ENCODE measurements at places on chromosomes 7 and 10.

DNA sequence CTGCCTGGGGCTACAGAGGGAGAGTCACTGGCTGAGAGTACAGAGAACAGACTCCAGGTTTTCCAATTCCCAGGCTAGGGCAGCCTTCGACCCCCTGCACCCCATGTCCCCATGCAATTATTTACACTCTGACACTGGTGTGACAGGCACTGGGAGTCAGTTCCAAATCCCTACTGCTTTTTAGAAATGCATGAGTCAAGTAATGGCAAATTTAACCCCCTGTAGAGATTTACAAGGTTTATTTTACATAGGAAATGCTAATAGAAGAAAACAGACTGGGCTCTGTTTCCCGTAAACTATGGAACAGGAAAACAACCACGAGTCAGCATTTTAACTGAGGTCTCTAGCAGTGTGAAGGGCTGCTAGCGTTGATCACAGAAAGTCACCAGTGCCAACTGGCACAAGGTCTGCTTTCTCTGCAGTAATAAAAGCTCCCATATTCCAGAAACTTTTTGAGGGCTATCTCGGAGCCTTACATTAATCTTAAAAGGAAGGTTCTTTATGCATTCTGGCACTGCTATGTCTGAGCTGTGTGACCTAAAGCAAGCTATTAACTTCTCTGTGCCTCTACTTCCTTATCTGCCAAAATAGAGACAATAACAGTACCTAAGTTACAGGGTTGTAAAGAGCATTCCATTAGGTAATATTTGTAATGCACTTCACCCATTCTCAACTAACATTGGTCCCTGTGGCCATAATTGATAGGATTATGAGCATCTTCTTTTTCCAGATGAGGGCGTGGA, 28.2 kb downstream of the NOD1 start:
- no peak for DNase-seq

- no peak for DNase-seq
Measured at GRCh38 chr10:95789902-95790301, 33.9 kb downstream of the ENTPD1 start.

DNA sequence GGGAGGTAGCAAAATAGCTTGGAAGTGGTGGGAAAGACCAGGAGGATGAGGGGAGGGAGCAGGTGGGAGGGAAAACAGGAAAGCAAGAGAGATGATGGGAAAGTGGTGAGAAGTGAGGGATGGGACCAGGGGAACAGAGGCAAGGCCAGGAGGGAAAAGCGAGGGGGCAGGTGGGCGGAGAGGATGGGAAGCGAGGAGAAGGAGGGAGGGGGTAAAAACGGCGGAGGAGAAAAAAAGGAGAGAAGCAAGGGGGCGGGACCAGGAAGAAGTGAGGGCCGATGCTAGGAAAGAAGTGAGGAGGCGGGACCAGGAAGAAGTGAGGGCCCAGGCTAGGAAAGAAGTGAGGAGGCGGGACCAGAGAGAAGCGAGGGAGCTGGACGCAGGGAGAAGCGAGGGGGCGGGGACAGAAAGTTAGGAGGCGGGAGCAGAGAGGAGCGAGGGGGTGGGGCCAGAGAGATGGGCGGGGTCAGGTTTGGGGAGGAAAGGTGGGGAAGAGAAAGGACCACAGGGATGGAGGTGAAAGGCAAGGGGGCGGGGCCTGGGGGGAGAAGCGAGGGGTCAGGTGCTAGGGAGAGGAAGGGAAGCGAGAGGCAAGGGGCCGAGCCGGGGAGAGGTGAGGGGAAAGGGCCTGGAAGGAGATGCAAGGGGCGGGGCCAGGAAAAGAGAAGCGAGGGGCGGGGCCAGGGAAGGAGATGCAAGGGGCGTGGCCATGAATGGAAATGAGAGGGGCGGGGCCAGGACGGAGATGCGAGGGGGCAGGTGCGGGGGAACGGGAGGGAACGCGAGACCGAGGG, 984 bp downstream of the SMURF1 start:
- peak; percentile 49 for DNase-seq

DNA sequence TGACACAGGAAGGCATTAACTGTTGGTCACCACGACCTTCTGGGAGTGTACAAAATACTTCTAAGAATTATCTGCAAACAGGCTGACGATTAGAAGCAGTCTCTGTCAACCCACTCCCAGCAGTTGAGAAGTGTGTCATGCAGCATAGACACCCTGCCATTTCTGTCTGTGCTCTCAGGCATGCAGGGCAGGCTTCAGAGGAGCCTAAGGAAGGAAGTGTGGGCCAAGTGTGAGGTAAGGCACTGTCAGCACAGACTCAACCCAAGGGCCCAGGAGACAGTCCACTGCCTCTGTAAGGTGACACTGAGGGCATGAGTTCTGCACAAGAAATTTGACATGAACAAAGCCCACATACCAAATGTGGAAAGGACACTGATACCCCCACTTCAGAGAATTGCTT, 109.0 kb upstream of the VIPR2 start:
- DNase-seq: no peak

GRCh38 chr10:19629567-19629966, 186.7 kb upstream of the PLXDC2 start:
- DNase-seq: no peak

GRCh38 chr7:37724732-37725131, 41.2 kb downstream of the GPR141 start:
- DNase-seq: no peak

DNA sequence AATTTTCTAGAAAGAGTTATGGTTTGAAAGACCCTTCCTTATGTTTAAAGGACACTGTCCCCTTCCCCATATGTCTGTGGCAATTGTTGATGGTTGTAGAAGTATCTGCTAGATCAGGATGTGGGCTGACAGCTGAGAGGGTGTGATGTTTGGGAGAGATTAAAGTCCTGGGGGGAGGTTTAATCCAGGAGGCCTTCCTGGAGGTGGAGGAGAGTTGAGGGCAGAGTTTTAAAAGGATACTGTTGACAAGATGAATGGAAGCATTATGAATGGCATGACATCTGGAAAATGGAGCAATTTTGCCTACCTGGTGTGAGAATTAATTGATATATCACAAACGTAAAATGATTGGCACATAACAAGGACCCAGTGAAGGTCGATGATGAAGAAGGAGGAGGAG, 32.9 kb upstream of the SMC3 start:
- DNase-seq: no peak

DNA sequence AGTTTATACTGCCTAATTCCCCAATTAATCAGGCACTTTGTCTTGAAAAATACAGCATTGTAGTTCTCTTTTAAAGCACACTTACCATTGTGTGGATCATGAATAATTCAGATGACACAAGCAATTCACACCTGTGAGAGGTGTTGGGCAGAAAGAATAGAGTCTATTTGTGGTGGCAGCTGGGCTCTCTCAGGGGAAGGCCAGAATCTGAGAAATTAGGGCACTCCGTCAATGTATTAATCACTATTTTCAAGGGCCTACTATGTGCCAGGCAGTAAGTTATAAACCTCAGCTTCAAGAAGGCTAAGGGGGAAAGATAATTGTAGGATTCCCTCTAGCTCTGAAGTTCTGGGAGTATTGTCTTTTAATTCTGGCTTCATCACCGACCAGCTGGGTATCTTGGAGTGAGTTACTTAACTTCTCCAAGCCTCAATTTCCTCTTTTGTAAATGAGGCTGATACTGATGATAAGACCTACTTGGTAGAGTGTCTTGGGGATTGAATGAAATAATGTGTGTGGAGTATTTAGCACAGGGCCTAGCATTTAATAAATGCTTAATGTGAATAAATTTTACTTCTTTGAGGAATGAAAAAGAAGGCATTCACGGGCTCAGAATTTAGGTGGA, 2.5 kb downstream of the CHN2 start:
- no peak for DNase-seq

DNA sequence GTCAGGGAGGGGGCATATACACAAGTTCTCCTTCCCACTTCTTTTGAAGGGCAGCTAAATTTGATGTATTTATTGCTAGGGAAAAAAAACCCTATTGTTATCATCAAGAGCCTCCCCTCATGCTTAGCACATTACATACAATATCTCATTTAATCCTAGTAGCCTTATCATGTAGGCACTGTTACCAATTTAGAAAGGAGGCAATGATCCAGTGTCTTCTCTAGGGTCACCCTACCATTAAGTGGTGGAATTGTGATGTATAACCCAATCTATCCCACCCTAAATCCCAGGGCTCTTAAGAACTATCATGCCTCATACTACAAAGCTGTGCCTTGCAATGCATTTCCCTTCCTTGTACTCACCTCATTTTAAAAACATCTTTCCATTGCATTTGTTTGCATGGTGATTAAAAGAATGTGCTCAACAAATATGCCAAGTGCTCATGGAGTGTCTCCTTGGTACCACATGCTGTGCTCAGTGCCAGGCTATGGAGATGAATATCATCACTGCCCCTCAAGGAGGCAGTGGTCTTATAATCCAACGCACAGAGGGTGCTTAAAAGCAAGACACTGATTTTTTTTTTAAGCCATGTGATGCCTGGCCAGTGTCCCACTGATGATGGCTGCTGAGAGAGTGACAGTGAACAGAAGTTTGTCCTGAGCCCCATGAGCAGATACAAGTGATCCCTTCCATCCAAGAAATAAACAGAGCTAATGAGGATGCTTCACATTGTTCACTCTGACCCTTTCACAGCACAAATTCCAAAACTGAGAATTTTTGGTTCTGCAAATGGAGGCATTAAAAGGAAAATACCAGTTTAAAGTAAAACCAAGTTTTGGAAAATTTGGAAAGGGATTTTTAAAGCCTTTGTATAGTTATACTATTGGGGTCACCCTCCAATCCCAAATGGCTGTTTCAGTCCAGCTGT, 98.2 kb downstream of the SORBS1 start:
- DNase-seq: no peak

DNA sequence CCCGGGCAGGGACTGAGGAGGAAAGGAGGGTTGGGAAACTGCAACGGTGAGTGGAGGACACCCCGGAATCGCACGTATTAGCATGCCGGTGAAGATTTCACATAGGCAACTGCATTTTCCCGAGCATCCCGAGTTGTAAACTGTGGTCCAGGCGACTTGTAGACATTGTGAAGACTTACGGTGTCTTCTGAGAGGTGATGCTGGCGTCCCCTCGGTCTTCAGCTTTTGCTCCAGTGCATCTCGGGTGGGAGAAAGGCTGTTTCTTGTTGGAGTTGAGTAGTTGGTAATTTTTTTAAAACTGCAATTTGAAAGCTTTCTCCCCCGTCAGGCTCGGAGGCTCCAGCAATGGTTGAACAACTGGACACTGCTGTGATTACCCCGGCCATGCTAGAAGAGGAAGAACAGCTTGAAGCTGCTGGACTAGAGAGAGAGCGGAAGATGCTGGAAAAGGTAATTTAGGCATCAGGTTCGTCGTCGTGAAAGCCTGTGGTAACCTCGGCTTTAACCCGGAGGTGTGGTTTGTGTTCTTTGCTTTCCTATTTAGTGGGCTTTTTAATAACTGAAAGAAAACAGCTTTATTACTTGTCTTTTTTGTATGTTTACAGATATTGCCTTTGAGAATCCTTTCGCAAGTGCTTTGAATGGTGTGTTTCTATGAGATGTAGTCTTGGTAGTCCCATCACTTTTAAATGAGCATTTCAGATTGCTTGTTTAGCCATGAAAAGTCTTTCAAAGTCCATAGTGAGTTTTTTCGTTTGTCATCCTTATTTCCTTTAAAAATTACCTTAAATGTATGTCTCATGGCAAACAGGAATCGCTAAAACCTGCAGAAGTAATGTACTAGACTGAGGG, 687 bp downstream of the HELLS start:
- no peak for DNase-seq

DNA sequence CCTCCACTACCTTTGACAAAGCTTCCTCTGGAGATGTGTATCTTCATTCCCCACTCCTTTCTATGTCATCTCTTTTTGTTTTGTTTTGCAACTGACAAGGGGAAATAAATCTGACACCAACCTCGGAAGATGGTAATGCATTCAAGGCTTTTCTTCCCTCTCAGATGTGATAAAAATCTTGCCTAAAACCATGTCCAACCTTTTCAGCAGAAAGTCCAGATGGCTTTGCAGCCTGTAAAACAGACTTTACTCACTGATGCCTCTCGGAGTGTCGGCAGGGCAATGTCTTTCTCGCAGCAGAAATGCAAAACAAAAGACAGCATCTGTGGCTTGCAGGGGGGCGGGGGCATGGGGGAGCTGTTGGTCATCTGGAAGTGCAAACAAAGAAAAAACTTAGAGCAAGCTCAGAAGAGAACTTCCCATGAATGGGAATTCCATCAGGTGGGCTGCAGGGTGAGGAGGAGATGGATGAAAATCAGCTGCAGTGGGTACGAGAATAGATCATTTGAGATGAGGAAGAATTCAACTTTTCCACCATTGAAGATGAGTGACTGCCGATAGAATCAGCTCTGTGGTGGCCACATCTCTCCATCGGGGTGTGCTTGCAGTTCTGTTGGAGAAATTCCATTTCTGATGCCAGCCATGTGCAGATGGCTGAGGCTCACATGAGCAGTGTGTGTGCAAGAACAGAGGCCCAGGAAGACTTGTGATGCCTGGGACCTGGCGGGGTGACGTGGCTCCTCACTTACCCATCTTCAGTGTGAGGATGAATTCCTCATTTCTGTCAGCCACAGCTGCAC, 237.7 kb downstream of the WDR37 start:
- no peak for DNase-seq

DNA sequence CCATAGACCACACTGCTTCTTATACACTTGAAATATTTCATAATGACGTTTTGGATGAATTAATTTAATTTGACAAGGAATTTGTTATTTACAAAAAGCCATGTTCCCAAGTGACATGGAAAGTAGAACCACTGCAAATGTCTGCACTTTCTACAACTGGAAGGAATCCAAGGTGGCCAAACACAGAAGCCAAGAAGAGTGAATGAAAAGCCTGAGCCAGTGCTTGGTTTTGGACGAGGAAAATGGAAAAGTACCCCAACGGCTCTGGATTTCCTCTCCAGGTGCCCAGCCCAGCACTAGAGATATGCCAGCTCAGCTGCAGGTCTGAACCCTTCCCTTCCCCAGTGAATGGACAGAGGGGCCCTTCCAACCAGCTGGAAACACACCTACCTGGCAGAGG, 279.4 kb downstream of the TNS3 start:
- no peak for DNase-seq

- no peak for DNase-seq
Measured at GRCh38 chr7:97269741-97270140, 152.2 kb downstream of the SDHAF3 start.

DNA sequence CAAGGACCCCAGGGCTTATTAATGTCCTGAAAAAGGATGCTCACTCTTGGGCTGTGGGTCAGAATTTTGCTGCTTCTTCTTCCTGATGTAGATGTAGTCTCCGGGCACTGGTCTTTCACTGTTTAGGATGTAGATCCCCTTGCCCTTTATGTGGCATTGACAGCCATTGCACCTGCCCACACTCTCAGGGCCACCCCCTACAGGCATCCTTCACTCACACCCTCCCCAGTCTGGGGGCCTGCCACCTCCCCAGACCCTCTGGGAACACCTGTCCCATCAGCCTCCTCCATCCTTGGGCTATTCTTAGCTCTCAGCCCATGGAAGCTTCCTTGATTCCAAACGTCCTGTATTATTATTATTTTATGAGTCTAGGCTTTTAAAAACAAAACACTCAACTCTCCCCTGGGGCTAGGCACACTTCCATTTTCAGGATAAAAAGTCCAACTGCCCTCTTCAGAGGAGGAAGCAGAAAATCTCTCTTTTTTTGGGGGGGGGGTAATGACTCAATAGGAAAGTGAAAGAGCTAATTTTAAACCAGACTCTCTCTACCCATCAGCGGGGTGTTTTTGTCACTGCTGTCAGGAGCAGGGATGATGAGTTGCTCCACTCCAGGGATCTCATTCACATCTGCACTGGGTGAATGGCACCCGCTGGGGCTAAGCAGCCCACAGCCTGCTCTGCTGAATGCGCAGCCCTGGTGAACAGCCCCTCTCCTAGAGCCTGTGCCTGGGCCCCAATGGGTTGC, 11.5 kb upstream of the KLRG2 start:
- DNase-seq: no peak

GRCh38 chr10:986881-987619, 1.2 kb upstream of the GTPBP4 start:
- DNase-seq: peak; percentile 81
